ENCODE measurements at places on chromosomes 2 and 18.

DNA sequence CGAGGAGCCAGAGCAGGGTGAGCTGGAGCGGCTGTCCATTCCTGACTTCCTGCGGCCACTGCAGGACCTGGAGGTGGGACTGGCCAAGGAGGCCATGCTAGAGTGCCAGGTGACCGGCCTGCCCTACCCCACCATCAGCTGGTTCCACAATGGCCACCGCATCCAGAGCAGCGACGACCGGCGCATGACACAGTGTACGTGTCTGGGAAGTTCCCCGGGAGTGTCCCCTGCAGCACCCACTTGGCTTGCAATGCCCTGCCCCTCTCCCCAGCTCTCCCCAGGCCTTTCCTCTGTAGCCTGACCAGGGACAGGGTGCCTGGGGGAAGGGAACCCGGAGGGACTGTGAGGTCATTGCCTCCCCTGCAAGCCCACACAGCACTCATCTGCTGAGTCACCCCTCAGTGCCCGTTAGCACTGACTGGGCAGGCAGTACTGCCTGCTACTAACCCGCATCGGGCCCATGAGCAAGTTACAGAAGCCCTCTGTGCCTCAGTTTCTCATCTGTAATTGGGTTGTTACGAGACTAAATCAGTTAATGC is 29.4 kb upstream of the GMPPA start:
- no peak for DNase-seq

DNA sequence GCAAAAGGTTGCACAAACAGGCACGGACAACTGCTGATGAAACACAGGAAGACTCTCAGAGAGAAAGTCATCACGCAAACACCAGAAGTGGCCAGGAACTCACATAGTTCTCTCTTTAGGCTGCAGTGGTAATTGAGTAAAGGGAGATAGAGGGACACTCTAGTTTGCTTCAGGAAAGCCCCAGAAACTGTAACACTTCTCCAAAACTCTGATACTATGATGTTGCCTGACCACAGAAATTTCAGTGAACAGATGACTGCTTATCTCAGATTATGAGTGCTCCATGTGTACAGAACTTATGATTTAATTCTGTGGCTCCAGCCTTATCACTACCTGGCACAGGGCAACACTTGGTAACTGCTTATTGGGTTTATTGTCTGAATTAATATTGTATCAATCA is 311.5 kb upstream of the GYPC start:
- no peak for DNase-seq

DNA sequence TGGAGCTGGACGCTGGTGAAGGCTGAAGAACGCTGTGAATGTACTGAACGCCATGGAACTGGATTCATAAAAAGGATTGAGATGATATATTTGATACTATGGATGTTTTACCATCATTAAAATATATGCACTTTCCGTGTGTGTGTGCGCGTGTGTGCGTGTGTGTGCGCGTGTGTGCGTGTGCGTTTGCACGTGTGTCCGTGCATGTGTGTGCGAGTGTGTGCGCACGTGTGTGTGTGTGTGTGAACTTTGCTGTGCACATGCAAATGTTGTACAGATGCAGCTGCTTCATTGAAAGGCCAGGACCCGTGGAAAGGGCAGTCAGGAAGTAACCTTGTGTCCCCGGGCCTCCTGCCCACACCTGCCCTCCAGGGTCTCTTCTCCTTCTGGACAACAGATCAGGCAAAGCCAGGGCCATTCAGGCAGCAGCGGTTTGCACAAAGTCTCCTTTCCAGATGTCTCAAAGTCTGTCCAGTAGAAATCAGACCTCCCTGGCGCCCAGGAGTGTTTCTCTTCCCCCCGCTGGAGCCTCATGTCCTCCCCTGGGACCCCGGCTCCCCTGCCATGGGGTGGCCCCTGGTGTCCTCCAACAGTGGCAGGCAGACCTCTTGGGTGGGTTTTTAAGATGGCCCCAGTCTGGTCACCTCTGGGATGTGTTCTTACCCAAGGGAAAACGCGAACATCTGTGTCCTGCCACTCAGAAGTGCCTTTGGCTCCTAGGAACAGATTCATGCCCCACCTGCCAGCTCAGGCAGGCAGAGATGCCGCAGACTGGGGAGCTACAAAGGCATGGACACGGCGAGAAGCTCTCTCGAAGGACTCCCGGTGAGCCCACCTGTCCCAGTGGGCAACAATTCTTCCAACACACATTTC is 86.1 kb upstream of the GPC1 start:
- DNase-seq = no peak

DNA sequence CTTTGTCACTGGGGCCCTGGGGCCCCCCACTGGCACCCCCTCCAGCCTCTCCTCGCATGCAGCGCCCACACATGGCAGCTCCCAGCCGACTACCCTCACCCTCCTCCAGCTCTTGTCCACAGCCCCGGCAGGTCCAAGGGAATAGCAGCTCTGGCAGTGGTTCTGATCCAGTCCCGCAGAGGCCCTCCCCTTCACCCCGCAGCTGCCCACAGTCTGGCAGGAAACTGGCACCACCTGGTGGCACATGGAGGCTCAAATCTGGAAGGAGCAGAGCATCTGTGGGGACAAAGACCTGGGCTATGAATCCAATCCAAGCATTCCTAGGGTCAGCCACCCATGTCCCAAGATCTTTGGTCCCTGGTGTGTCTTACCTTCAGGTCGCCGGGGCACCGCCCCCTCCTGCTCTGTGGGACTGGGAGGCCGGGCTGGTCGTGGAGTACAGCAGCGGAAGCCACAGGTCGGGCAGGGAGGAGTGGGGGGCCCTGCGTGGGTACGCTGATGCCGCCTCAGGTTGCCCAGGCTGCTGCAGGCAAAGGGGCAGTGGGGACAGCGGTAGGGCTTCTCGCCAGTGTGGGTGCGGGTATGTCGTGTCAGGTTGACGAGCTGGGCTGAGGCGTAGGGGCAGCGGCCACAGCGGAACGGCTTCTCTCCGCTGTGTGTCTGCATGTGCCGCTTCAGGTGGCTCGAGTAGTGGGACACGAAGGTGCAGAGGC is 2.3 kb downstream of the ZNF513 start:
- DNase-seq = no peak

DNA sequence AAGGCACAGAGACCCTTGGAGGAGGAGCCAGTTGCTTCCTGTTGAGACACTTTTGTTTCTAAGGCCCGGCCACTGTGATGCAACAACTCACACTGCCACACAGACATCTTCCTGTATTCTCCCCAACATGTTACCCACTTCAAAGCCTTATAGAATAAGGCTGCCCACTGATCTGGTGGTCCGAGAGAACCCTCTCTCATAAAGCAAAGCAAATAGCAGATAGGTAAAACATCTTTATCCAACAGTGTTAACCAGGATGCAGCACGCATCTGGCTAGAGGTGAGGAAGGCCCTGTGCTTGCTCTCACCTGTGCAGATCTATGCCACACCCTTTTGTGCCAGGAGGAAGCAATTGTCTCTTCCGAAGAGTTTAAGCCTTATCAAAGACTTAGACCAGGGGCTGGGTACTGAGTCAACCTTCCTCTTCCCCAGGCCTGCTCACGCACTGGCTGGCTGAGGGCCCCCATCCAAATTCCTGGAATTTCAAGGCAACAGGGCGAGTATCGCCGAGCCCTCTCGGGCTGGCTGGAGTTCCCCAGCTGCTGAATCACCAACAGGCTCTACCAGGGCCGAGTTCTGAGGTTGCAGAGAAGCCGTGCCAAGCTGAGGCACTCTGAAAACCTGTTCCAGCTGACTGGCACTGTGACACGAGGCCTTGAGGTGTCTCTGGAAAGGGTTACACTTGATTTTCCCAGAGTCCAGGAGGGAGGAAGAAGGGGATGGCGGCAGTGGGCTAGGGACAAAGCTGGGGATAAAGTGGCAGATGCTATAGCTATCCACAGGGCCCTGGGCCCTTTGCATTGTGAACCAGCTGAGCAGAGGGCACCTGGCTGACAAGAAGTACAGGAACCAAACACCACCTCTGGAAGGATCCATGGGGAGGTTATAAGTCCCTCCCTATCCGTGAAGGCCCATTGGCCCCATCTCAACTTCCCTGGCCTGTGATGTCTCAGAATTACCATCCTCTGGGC is 29.3 kb downstream of the TGFA start:
- DNase-seq = no peak

- no peak for DNase-seq
Measured at GRCh38 chr18:69980982-69981804, 33.5 kb upstream of the CD226 start.

GRCh38 chr2:69154106-69154505 is 141.1 kb downstream of the ANTXR1 start:
- no peak for DNase-seq

DNA sequence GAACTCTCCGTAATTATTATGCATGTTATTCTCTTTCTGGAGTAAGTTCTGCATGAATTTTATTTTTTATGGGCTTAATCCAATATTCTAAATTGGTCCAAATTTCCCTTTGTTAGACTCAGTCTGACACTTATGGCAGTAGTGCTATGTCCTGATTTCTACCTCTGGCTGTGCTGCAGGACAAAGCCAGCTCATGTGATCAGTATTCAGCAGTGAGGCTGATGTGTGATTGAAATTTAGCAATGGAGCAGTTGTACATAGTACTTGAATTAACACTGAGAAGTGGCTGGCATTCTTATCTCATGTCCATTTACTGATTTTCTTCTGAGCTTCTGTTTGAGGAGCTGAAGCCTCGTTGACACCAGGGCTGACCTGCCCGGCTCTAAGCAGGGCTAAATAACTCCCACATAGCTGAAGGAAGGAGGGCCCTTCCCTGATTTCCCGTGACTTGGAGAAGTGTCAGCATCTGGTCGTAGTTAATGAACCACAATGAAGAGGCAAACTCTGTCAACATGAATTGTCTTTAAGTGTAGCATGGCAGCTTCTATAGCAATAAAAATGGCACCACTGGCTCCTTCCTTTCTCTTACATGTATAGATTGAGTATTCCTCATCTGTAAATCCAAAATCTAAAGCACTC is 159.0 kb upstream of the RASGRP3 start:
- no peak for DNase-seq

- no peak for DNase-seq
Measured at GRCh38 chr2:155115846-155116245, 417.4 kb downstream of the KCNJ3 start.

DNA sequence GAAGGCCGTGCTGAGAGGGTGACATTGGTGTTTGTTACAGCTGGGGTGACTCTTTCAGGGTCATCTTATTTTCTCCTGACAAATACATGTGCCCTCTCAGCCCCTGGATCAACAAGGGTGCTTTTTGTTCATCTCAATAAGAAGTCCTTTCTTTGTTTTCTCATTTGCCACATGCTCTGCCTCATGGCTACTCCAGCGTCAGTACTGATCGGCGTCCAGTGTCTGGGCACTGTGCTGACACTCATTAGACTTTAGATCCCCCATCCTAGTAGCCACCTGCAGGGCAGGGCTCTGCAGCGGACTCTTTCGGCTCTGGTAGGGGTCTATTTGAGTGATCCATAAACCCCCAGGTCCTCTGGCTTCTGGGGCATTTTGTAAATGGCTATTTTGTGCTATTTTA is 38.4 kb downstream of the NPPC start:
- DNase-seq = no peak

- no peak for DNase-seq
Measured at GRCh38 chr2:85578243-85579180, 1.1 kb downstream of the VAMP8 start.

- DNase-seq = no peak
Measured at GRCh38 chr2:227153758-227154486, 10.1 kb downstream of the COL4A4 start.

GRCh38 chr2:127575941-127576432 is 40.5 kb downstream of the MYO7B start:
- no peak for DNase-seq

DNA sequence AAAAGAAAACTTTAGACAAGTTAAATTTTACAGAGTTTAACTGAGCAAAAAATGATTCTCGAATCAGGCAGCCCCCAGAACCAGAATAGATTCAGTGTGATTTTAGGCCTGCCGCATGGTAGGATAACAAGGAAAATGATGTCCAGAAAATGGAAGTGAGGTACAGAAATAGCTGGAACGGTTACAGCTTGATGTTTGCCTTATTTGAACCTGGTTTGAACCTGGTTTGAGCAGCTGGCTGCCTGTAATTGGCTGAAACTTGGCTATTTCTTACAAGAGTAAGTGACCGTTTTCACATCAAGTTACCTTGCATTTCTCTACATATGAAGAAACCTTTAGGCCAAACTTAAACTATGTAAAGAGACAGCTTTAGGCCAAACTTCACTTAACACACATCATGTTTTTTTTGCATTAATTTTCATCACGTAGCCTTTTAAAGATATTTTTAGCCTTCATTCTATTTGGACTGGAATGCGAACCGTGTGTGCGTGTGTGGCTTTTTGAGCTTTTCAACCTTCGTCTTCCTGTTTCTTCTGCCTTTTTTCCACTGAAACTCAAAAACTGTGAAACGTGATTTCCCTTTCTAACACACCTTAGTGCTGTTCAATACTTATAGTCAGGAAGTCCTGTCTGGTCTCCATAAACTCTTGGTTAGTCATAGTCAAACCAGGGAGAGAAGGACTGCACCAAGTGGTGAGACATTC is 4.5 kb upstream of the POLE4 start:
- no peak for DNase-seq

DNA sequence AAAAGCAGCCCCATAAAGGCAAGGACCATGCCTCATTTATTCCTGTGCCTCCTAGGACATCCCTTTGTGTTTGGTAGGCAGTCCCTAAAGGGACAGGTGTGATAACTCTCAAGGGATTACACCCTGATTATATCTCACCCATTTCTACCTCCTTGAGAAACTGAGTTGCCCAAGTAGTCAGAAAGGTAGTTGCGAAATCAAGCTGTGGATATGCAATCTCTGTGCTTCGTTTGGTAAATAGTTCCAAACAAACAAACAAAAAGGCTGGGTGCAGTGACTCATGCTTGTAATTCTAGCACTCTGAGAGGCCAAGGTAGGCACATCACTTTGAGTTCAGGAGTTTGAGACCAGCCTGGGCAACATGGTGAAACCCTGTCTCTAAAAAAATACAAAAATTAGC is 100.2 kb upstream of the ARL5A start:
- no peak for DNase-seq

- peak; percentile 54 for DNase-seq
Measured at GRCh38 chr18:46416706-46417638, 240.0 kb downstream of the LOXHD1 start.

- peak; percentile 51 for DNase-seq
Measured at GRCh38 chr2:164917296-164917903, 37.9 kb downstream of the SLC38A11 start.

- no peak for DNase-seq
Measured at GRCh38 chr2:226956659-226957058, 120.8 kb downstream of the RHBDD1 start.

DNA sequence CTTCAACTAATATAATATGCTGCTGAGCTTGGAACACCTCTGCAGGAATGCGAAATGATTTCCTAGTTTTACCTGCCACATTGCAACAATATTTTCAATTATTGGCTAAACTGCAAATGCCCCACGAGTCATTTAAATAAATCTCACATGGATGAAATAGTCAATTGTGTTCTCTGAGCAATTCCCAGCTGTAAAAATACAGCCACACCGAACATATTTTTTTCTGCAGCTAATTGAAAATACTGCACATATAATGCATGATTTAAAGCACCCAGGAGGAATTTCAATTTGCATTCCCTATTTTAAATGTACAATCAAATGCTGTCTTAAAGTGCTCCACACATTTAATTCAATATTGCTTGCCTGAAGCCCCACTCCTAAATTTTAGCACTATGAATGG is 18.6 kb downstream of the SERPINE2 start:
- no peak for DNase-seq

GRCh38 chr18:7584646-7585275 is 17.6 kb downstream of the PTPRM start:
- DNase-seq = no peak

- no peak for DNase-seq
Measured at GRCh38 chr2:38716185-38716584, 35.0 kb downstream of the SRSF7 start.

GRCh38 chr18:61582202-61582710 is 249.0 kb downstream of the CDH20 start:
- no peak for DNase-seq

All from NCI-H2171 (cell line).